Nephron progenitor cell (in vitro differentiated cells): ENCODE measurements at places on chromosomes 2 and 18.

DNA sequence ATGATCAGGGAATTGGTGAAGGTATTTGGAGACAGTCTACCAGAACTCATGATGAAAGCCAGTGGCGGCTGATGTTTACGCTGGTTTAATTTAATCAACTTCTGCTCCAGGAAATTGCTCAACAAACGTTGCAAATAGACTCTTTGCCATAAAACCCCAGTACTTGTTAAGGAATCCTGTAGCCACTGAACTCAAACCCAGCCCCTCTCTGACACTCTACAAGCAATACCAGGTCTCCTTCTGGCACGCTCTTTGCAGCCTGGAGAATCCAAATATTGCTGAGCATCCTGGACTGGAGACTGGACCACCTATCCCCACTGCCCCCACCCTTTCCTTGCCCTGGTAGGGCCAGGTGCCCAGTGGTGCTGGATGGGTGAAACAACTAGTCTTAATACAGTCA, 308.2 kb downstream of the FBXO15 start:
- no peak for DNase-seq

- no peak for DNase-seq
These were observed 12.1 kb downstream of the FMNL2 start for GRCh38 chr2:152347076-152347475.

GRCh38 chr2:183034806-183035205, 3.5 kb downstream of the NCKAP1 start:
- no peak for DNase-seq

DNA sequence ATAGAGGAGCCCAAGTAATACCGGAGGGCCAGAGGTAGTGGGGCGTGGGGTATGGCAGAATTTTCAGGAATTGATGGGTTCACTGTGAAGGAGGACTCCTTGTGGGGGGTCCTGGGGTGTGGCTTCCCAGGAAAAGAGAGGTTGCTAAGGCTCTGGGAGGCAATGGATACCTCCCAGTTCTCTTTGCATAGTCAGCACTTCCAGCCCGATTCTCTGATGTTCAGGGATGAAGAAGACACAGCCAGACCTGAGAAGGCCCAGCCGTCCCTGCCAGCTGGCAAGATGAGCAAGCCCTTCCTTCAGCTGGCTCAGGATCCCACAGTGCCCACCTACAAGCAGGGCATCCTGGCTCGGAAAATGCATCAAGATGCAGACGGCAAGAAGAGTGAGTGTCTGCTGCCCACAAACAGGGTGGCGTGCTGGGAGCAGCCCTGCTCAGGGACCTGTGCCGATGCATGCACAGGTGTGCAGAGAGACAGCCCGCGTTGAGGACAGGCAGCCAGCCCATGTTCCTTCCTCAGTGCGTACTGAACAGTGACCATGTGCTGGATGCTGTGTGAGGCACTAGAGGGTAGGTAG, 22.2 kb downstream of the PSD4 start:
- DNase-seq = no peak

GRCh38 chr2:171889808-171890207, 4.2 kb downstream of the SLC25A12 start:
- no peak for DNase-seq

- DNase-seq = no peak
These were observed 37.5 kb downstream of the NR4A2 start for GRCh38 chr2:156294945-156295580.

- no peak for DNase-seq
These were observed 88.3 kb upstream of the CCDC68 start for GRCh38 chr18:55047546-55047945.

DNA sequence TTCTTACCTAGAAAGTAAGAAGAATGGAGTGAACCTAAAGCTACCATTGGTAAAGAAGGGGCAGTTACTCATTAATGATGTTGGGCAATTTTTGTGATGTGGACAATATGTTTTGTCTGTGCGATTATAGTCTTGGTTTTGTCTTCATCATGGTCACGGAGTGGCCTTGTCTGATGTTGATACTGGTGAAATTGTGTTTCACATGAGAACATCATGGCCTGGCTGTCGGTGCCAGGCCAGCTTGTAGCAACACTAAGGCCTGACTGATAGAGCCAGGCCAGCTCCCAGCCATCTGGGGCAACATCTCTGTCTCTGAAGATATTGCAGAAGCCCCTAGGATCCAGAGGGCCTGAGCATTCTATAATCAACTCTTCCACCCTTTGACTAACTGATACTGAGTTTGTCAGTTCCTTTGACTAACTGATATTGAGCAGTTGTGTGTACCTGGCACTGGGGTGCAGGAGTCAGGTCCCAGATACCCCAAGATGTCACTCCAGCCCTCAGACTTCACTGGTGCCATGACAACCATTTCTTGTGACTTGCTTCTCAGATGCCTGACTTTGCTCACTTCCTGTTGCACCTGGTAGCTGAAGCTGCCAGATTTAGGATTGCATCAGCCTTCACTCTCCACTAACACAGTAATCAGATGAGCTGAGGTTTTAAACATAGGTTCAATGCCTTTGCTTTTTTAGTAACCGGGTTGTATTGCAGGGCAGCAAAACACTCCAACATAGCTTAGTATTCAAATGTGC, 62.5 kb downstream of the RPIA start:
- no peak for DNase-seq

GRCh38 chr18:33051407-33051806, 278.6 kb upstream of the KLHL14 start:
- no peak for DNase-seq

DNA sequence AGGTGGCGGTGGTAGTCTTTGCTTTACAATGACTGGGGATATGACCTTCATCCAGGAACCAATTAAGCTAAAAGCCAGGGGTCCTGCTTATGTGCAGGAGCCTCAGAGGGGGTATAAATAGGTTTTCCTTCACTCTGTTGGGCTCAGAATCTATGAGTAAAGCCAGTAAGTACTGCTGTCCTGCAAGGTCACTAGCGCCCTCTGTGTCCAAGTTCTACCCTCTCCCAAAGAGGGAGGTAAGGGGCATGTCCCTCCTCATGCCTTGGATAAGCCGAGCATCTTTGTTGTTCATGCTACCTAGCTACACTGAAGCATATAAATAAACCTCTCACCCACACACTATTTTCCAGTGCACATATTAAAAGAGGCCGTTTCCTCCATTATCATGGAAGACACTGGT, 79.4 kb downstream of the SPRED2 start:
- no peak for DNase-seq

DNA sequence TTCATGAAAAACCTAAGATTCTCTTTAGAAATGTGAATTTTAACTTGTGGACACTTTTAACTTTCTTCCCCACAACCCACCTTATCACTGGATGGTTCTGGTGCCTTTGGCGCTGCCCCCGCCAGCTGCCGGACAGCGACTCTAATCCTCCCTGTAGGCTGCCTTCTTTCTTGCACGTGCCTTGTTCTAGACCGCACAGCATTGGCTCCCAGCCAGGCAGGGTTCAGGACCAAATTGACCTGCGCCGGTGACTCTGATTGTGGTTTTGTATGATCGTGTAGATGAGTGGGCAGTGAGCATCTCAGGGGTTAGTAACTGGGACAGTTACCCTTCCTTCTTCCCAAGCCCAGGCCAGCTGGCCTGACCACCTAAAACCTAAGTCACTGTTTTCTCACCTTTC, 106.8 kb downstream of the ASAP2 start:
- no peak for DNase-seq

DNA sequence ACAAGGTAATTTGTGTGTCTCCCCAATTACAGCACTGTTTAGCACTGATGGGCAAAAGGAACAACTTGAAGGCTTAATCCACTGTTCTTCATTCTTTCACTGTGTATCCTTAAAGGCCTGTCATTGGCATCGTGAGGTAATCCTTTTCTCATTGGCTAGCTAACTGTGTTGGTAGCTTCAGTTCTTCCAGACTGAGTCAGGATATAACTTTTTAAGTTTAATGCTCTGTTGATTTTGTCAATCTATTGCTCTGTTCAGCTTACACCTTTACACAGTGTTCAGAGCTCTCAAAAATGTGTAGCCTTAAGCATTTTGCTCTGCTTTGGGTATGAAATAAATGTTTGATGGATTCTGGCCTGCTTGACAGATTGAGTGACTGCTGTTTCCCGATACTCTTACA, 148.2 kb downstream of the KIAA1328 start:
- no peak for DNase-seq

DNA sequence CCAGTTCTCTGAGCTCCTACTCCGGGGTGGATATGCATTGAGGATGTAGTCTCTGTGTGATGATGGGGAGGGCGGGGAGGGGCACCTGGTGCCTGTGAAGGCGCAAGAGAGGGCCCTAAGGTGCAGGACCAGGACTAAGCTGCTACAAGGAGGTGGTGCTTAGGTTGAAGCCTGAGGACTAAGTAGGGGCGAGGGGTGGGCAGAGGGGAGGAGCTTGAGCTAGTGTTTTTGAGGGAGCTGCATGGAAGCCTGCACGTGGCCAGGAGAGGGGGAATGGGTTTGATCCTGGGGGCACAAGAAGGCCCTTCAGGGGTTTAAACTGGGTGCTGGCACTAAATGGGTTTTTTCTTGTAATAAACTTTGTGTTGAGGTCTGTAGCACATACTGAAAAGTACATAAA, 105.0 kb downstream of the UGGT1 start:
- DNase-seq = no peak

DNA sequence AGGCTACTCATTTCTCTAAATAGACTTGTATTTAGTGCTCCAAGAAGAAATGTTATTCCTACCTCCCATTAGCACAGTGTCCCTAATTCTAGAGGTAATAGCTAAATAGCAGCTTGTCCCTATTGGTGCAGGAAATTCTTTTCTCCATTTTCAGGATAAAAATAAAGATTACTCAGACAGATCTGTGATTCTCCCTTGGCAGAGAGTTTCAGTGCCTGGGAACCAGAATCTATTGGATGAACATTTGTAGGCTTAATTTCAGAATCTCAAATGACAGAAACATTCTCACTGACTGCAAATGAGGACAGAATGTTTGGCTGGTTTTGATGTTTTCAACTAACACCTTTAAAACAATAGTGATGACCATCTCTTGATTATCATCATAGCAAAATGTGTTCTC, 33.3 kb upstream of the LGALSL start:
- no peak for DNase-seq

DNA sequence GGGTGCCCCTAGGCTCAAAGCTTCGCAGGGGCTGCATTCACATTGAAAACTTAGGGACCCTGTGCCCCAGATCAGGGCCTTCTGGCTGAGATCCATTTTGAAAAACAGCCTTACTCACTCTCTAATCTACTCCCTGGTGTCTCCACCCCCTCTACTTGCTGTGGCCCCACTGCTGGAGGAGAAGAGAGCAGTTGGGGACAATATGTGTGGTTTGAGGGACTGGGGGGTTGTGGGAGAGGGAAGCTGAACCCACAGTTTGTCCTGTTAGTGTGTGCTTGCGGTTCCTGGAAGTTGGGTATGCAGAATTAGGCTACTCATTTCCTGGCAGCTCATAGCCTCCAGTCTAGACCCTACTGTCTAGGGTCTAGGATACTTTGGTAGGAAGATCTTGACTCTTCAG, 211.4 kb downstream of the PRKCE start:
- no peak for DNase-seq

- no peak for DNase-seq
These were observed 97.3 kb downstream of the RTP5 start for GRCh38 chr2:241966647-241967466.

DNA sequence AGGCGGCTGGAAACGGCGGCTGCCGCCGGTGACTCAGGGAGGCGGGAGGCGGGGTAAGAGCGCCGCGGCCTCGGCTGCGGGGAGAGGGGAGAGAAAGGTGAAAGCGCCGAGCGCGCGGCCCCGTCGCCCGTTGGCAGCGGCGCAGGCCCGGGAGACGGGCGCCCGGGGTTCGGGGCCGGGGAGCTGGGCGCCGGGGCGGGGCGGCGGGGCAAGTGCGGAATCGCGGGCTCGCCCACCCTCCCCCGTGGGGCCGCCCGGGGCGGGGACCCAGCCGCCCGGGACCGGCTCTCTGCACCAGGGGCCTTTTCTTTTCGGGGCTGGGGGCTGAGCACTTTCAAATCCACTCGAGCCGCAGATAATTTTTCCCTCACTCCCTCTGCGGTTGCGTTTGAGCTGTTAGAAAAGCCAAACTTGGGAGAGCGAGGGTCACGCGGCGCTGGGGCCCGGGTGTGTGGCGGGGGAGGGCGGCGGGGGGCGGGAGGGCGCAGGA, 266 bp downstream of the KDM3A start:
- no peak for DNase-seq

DNA sequence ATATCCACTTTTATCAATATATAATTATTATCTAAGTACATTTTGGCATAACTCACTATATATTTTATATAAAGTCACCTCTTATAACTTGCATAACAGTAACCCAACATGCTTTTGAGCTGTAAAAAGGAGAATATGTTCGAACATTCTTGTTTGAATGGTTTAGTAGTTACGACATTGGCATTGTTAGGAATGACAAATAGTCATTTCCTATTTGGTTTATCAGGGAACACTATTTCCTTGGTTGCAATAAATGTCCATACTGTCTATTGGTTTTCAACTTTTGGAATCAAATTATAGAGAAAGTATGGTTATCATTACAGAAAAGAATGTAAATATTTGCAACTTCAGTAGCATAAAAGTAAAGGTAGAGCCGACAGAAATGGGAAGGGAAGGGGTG, 124.1 kb downstream of the PARD3B start:
- no peak for DNase-seq

DNA sequence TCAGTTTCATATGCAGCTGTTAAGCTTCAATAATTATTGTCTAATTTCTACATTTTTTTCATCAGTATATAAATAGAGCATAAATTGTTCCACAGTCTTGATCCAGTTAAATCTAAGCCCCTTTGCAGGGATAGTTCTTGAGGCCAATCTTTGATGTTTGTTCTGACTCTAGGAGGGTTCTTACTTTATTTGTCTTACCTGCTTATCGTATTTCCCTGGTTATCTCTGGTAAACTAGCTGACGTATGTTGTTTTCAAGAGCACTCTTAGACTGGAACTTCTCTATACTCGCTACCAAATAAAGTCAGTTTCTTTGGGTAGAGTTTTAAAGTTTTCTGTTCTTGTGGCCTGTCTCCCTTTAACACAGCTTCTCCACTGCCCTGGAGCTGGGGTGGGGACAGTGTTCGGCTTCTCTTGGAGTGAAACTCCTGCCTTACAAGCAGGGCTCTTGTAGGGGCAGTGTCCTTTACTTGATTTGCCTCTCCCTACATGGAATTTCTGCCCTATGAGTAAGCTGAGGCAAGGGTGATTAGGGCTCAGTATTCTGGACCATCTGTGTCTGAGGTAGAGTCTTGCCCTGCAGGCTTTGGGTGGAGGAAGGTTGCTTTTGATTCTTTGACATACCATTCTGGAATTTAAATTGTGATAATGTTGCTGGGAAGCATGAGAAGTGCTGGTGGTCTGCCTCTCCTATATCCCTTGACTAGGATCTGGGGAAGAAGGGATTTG, 90.3 kb downstream of the PTPN4 start:
- no peak for DNase-seq

DNA sequence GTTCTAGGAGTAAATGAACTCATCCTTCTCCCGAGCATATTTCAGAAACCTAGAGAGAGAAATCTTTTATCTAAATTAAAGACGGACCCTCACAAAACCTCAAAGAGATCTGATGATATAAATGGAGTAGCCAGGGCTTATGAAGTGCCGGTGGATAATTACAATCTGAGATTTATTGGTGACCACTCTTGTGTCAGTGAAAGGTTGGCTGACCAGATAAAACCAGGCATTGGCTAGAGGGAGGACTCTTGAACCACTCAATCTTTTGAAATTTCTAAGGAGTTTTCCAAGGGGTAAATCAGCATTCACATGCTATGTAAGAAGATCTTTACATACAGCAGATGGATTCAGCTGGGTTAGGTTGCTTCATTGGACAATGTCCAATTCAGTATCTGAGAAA, 227.3 kb upstream of the MMADHC start:
- DNase-seq = no peak

GRCh38 chr2:201507725-201508124, 56.2 kb downstream of the STRADB start:
- DNase-seq = no peak
